ENCODE measurements at places on chromosomes 2 and 18. TPM values are rescaled to one million over a fixed set of nuclear protein-coding genes. Genes with fewer than 3 reads are reported as not detected.

DNA sequence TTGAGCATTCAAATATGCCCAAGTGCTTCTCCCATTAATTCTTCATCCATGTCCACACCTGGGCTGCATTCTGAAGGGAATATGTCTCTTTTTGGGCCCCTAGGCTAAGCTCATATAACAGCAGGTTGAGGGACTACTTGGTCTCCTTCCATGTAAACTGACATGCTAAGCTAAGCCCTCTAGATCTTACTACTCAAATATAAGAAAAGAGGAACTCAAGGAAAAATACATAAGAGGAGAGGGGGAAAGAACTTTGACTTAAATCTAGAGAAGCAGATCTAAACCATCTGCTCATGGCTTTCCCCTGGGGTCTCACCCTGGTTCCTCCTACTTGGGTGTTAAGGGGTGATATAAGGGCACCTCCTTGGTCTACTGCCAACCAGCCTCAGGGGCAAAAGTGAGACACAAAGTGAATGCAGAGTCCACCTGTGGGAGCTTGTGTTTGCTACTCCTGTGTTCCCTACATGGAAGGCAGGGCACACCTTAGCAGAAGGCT lies 19.8 kb upstream of the NFU1 start:
- no peak for DNase-seq

- no peak for DNase-seq
Observed at GRCh38 chr18:3546106-3546505, 96.1 kb downstream of the TGIF1 start.

DNA sequence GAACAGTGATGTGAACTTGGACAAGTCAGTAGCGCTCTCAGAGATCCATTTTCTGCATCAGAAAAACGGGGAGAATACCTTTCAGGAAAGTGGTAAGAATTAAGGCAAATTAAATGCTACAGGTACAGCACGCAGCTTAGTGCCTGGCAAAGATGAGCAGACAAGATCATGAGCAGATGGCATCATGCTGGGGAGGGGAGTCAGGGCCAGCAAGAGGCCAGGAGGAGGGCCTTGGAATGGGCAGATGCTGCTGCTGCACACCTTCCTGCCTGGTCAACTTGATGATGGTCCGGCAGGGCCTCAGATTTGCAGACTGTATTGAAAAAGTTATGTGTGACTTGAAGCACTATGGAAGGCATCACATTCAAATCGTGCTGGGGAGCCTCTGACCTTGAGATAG lies 72.9 kb downstream of the GALNT14 start:
- no peak for DNase-seq

DNA sequence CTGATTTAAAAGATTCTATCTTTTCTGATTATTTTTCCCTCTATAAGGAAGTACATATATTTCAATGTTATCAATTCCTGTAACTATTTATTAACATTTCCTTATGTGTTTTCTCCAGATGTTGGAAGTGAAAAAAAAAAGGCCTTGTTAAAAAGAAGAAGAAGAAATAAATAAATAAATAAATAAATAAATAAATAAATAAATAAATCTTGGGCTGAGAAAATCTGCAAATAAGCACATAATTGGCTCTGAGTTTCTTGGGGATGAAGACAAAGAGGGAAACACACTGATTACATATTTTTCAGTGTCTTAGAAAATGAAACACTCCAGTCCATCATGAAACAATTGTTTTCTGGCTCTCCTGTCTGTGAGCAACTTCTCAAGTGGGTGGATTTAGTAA lies 21.1 kb upstream of the MBOAT2 start:
- DNase-seq: no peak

- no peak for DNase-seq
Observed at GRCh38 chr2:239955989-239956817, 68.9 kb downstream of the NDUFA10 start.

DNA sequence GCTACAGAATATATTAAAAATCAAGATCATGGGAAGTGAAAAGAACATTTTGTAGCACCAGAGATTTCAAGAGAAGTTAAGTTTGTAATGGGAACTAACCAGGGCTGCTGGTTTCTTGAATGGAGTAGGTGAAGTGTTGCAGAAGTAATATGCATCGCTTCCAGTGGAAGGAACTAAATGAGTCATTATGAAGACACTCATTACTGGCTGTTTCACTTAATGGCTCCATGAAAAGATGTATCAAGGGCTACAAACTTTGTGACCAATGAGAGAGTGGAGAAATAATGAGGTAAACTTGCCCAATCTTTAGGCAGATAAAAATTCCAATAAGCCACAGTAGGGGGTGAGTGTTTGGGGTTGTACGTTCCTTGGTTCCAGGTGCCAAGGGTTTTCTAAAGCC lies 380.4 kb upstream of the POU3F3 start:
- DNase-seq: no peak

DNA sequence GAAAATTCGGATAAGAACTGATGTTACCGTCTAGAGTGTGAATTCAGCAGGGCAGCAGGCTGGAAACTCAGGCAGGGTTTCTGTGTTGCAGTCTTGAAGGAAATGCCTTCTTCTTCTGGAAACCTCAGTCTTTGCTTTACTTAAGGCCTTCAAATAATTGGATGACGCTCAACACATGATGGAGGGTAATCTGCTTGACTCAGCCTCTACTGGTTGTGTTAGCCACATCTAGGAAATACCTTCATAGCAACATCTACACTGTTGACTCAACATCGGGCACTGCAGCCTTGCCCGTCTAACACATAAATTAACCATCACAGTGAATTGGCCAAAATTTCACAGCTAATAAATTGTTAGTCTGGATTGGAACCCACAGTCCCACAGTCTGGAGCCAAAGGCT lies 37.2 kb downstream of the YPEL5 start:
- no peak for DNase-seq

- DNase-seq: no peak
Observed at GRCh38 chr2:223586261-223586660, 15.9 kb downstream of the SCG2 start.

DNA sequence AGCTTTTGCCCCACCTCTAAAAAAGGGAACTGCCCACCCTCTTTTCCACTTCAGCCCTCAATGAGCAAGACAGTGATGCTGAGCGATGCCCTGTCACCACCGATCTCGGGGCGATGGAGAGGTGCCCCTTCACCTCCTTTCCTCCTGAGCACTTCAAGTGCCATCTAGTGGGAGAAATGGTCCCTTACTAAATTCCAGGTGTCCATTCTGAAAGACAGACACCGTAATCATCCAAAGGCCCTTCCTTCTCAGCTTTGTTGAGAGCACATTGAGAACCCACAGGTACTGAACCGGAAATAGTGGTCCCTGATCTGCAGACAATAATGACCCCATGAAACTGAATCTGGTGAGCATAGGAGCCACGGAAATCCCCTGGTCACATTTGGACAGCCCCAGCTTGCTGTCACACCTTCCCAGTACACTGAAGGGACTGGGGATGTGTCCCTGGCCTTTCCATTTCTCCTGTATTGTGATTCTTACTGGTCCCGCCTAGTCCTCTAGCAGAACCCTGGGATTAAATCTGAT lies 38.5 kb downstream of the KCTD18 start:
- DNase-seq: no peak

DNA sequence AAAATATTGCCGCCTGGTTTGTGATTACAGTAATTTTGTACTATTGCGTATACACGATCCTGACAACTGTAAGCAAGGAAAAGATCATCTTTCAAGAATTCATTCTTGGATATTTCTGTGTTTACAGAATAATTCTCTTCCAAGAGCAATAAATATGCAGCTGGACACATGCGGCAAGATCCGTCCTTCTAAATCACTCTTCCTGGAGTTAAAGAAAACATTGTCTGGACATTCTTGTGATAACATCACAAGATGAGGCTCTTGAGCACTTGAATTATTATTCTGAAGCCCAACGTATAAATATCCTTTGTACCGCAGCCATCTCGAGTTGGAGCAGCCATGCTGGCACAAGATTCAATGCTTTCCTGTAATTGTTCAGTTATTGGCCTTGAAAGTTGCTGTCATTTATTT lies 9.9 kb downstream of the FHL2 start:
- no peak for DNase-seq

- no peak for DNase-seq
Observed at GRCh38 chr2:27727257-27727656, 44.3 kb upstream of the MRPL33 start.

DNA sequence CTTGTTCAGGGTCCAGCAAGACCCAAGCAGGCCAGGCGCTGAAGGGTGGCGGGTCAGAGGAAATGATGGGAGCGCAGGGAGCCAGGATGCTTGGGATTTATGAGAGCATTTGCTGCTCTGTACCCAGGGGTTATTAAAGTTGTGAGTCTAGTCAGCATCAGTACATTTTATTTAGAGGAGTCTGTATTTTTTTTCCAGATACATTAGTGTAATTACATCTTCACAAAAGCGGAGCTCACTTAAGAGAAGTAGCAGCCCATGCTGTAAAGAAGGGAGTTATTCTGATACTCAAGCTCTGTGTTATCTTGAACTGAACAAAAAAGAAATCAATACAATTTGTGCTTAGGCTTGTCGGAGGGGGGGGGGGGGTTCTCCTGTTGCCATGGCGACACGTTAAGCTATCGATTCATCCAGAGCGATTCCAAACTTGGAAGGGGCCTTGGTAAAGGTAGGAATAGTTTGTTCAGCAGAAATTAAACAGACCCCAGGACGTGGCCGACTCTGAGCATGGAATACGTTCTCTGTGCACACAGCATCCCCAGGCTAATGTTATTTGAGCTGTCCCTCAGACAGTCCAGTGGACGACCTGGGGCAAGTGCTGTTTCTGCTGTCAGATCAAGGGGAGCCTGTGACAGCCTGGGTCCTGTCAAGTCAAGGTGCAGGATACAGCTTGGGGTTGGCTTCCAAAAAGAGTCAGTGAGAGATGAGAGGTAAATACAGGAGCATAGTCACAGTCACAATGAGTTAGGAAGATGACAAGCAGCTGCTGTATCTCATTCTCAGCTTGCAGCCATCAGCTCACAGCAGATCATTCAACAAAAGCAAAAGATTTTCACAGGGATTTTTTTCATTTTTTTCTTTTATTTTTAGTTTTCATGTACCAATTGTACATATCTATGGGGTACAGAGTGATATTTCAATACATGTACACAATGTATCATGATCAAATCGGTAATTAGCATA lies 387.6 kb downstream of the DCDC2C start:
- no peak for DNase-seq

GRCh38 chr2:216657980-216658379 lies 24.8 kb downstream of the IGFBP2 start:
- DNase-seq: no peak

GRCh38 chr2:9951272-9951521 lies 296 bp upstream of the GRHL1 start:
- DNase-seq: no peak

DNA sequence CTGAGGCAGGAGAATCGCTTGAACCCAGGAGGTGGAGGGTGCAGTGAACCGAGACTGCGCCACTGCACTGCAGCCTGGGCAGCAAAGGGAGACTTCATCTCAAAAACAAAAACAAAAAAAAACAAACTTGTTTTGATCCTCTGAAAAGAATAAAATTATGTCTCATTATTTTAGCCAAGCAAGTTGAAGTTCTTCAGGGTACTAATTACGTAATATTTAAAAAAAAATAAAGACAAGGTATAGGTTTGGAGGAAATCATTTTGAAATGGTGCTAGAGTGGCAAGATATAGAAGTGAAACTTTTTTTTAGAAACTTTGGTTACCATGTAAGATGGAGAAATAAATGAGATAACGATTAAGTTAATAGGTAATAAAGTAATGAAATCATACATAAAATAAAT lies 54.4 kb upstream of the TMEM247 start:
- no peak for DNase-seq

DNA sequence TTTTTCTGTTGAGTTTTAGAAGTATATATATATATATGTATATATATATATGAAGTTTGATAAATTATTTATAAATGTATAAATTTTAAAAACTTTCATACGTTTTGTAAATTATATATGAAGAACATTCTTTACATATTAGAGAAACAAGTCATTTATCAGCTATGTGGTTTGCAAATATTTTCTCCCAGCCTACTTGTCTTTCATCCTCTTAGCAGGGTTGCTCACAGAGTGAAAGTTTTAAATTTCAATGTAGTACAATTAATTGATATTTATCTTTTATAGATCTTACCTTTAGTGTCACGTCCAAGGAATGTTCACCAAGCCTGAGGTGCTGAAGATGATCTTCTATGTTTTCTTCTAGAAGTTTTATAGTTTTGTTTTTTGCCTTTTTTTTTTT lies 78.3 kb upstream of the HS6ST1 start:
- DNase-seq: no peak

- DNase-seq: no peak
Observed at GRCh38 chr2:88561646-88562388, 65.4 kb downstream of the EIF2AK3 start.

- DNase-seq: peak; percentile 53
Observed at GRCh38 chr2:105328281-105329196, 996 bp downstream of the TGFBRAP1 start.

Gene MBD2
- total RNA-seq: 95.7 TPM

Gene GAL3ST2
- 0.47 TPM for total RNA-seq

Gene ZSWIM2
- total RNA-seq: not detected

Gene AKAIN1
- not detected for total RNA-seq

Gene NR4A2
- 6.6 TPM for total RNA-seq

Gene PROKR1
- not detected for total RNA-seq

Gene ZNF385B
- 0.83 TPM for total RNA-seq

Gene SPRED2
- 55.4 TPM for total RNA-seq

Gene AQP12B
- total RNA-seq: not detected

All from ureter (tissue), 1 donor.